ENCODE measurements at places on chromosomes 12 and 14. TPM values are rescaled to one million over a fixed set of nuclear protein-coding genes. Genes with fewer than 3 reads are reported as not detected.

The KCNJ8 gene
- total RNA-seq, result 1.6 TPM

The PTPRR gene
- not detected for total RNA-seq

The FAIM2 gene
- total RNA-seq, result 2.5 TPM

The DGLUCY gene
- 20.3 TPM for total RNA-seq

The KCNC2 gene
- total RNA-seq, result not detected

The AGAP2 gene
- under 0.01 TPM for total RNA-seq

The IL31 gene
- not detected for total RNA-seq

The TAS2R10 gene
- 0.67 TPM for total RNA-seq

The CDK4 gene
- total RNA-seq, result 202 TPM

The HOXC4 gene
- 1.6 TPM for total RNA-seq

The PTPRQ gene
- 0.59 TPM for total RNA-seq

The APPL2 gene
- total RNA-seq, result 28.6 TPM

The C12orf75 gene
- 117 TPM for total RNA-seq

The SPIC gene
- total RNA-seq, result not detected

The L3HYPDH gene
- 24.1 TPM for total RNA-seq

The RNF212B gene
- not detected for total RNA-seq

The MIP gene
- not detected for total RNA-seq

The TSPAN8 gene
- total RNA-seq, result not detected

The LGMN gene
- total RNA-seq, result 13.3 TPM

The GLS2 gene
- total RNA-seq, result under 0.01 TPM

The NUMB gene
- total RNA-seq, result 23.0 TPM

The BHLHE41 gene
- 0.45 TPM for total RNA-seq

The LMNTD1 gene
- total RNA-seq, result 0.30 TPM

The STXBP6 gene
- 15.8 TPM for total RNA-seq

The CLEC4D gene
- not detected for total RNA-seq

The TAS2R42 gene
- total RNA-seq, result not detected

The B3GNT4 gene
- total RNA-seq, result 0.59 TPM

The TPPP2 gene
- not detected for total RNA-seq

The COCH gene
- 0.45 TPM for total RNA-seq

The METTL25 gene
- 2.5 TPM for total RNA-seq

The SLC7A7 gene
- 1.5 TPM for total RNA-seq

The PLEKHD1 gene
- total RNA-seq, result not detected

The SVOP gene
- total RNA-seq, result not detected

The TTC7B gene
- 18.5 TPM for total RNA-seq

The RNASE7 gene
- total RNA-seq, result not detected

The PPM1H gene
- 0.59 TPM for total RNA-seq

The FLVCR2 gene
- 4.8 TPM for total RNA-seq

The GPR132 gene
- total RNA-seq, result not detected

The IL22 gene
- not detected for total RNA-seq

Measured in bronchus fibroblast of lung (primary cell).